ENCODE measurements at places on chromosomes 12 and 14.
A peak's percentile ranks its signal among the peaks of the same experiment; 100 is the strongest.

DNA sequence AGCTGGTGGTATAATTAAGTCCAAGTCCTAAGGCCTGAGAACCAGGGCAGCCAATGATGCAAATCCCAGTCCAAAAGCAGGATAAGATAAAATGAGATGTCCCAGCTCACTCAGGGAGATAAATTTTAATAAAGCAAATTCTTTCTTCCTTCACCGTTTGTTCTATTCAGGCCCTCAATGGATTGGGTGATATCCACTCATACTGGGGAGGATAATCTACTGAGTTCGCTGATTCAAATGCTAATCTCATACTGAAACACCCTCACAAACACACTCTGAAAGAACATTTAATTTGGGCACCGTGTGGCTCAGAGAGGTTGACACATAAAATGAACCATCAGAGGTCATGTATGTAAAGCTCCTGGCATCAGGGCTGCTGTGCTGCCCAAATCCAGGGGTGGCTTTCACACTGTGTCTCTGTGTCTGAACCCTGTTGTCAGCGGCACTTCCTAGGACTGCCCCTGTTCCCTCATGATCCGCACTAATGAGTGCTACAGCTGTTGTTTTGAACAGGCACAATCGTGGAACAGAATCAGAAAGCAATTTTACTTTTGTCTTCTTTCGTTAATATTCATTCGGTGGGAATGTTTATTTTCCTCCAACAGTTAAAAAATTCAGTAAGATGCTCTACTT lies 428.5 kb upstream of the FBXO33 start:
- no peak for DNase-seq

DNA sequence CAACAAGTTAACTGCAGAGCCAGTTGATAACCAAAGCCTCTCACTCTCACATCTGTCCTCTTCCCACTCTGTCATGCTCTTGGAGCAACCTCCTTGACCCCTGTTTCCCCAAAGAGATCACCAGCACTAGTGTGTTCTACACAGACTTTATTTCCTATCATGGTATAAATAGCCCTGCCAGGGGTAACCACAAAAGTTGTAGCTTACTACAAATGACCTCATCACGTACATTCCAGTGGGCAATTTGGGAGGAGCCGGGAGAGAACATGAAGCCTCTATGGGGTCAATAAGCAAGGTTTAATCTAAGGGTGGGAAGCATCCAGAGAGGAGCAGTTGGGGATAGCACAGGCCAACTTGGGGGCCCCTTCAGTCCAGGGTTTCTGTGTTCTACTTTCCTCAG lies 186.5 kb downstream of the KCNA5 start:
- no peak for DNase-seq

GRCh38 chr14:47240748-47241437 lies 434.5 kb downstream of the MDGA2 start:
- DNase-seq = no peak

GRCh38 chr14:44657696-44658388 lies 150.8 kb upstream of the FSCB start:
- no peak for DNase-seq

DNA sequence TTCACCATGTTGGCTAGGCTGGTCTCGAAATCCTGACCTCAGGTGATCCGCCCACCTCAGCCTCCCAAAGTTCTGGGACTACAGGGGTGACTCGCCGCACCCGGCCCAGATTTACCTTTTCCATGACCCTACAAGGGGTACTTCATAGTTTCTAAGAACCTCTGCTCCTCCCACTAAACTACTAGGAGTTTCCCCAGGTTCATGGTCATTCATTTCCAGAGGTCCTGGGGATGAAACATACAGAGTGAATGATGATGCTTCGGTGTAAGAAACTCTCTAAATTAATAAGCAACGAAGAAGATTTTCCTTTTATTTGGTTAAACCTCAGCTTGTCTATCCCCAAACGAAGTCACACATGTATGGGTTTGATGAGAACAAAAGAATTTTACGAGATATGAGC lies 56.9 kb downstream of the AMN start:
- DNase-seq = no peak

DNA sequence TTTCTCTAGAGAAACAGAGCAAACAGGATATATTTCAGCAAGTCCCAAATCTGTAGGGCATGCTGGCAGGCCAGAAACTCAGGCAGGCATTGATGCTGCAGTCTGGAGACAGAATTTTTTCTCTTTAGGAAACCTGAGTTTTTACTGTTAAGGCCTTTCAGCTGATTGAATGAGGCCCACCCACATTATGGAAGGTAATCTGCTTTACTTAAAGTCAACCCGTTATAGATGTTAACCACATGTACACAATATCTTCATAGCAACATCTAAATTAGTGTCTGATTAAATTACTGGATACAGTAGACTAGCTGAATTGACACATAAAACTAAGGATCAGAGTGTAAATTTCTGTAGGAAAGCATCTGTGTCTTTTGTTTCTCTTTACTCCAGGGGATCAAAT lies 65.2 kb downstream of the SRGAP1 start:
- DNase-seq = no peak

- DNase-seq = no peak
Measured at GRCh38 chr12:54258201-54258681, 21.7 kb downstream of the CBX5 start.

GRCh38 chr12:109642506-109643132 lies 69.0 kb downstream of the MVK start:
- DNase-seq = no peak

- no peak for DNase-seq
Measured at GRCh38 chr14:65422088-65422834, 9.7 kb downstream of the FUT8 start.

DNA sequence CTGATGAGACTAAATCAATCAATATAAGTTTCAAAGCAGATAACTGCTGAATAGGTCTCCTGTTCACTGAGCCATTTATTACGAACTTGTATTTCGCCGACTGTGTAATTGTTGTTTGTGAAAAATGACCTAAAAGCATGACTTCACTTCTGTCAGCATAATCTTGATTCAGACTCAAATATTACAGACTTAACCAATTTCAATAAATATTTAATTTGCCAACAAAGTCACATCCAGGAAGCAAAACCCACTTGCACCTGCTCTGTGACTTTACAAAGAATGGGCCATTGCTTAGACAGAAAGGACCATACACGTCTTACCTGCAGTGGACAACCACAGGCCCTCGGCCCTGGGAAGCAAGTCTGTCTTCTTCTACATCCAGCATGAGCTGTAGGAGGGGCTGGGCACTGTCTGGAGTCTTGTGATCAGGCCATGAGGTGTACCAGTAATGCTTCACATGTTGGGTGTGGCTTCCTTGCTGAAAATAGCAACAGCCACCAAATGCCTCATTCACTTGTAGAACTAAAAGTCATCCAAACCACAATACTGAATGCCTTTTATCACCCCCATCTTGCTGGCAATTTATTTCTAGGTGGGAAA lies 23.5 kb upstream of the PTPRB start:
- DNase-seq = no peak

DNA sequence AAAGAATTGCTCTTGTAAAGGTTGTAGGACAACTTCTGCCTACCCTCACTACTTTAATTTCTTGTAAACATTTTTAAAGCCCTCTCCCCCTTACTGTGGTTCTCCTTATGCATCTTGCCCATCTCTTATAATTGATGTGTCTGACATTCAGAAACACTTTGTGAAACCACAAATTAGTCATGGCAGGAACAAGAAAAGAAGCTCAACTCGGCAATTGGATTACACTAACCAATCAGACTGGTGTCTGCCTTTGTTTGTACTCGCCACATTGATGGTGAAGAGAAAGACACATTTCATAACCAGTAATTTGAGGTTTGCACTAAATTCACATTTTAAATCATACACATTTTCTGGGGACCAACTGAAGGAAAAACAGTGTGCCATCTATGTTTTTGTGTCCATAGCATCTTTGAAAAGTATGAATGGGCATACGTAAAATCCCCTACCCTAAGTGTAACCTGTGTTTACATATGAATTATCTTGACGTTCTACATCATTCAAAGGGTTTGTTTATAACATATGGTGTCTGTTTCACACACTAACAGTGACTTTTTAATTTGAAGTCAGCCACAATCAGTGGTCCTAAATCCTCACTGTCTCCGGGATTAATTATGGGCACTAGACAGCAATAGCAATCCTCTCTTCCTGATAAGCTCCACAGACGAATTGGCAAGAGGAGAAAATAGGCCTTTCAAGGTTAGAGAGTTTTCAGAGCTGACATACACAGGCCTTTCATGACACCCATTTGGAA lies 49.9 kb downstream of the OTX2 start:
- no peak for DNase-seq

DNA sequence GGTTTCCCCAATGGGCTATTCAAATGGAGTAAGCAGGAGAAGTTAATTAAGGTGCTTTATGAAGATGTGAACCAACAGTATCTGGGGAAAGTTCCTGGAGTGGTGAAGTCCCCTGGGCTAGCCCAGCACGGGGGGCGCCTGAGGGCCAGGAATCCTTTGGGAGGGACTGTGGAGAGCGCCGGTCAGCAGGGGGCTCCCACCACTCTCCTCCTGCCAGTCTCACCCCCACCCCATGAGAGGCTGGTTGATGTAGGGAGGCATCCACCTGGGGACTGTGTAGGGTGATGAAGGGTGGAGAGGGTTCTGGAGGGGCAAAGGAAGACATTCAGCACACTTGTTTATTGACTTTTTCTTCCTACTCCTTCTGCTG lies 4.4 kb downstream of the CEBPE start:
- DNase-seq = no peak

GRCh38 chr12:508795-509194 lies 49.1 kb downstream of the B4GALNT3 start:
- DNase-seq = peak; percentile 82

- no peak for DNase-seq
Measured at GRCh38 chr14:105499256-105500035, 8.4 kb downstream of the TEDC1 start.

DNA sequence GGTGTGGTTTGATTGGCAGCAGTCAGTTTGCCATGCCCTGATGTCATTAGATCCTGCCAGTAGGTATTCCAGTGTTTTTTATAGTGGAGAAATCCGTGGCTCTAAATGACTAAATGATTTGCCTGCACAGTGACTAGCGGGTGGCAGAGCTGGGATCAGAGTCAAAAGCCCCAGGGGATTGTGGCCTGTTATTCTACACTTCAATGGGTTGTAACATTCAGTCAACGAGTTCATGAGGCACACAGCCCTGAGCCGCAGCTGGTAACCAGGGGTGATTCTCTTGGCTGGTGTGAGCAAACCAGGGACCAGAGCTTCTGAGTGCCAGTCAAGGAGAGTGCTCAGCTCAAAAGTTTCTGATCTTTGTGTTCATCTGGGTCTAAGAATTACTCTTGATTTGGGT lies 1.8 kb downstream of the MYH6 start:
- DNase-seq = no peak

DNA sequence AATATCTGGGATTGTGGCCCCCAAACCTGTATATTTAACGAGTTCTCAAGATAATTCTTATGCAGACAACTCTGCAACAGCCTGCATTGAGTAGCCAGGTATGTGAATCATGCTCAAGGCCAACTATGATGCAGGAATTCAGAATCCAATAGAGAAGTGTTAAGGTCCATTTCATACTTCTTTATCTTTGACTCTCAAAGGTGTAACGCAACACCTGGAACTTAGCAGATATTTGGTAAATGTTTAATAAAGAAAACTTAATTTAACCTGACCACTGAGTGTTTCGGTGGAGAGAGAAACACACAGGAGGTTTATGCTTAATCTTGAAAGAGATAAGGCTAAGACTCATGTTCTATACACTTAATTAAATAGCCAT lies 156.5 kb upstream of the PLEKHG7 start:
- no peak for DNase-seq

GRCh38 chr14:61326146-61326545 lies 4.8 kb downstream of the PRKCH start:
- DNase-seq = no peak
